ENCODE measurements at places on chromosomes 6 and 20.

DNA sequence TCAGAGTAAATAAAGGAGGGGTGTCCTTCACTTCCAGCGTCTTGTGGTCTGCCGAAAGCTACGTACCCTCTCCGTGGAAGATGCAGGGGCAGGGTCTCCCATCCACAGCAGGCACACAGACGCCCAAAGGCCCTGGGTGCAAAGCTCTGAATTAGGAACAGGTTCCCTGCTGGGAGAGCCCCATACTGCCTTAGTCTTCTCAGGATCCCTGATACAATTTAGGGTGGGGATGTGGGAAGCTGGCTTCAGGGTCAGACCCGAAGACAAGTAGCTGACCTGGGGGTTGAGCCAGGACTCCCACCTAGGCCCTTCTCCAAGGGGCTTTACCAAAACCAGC lies 74.1 kb downstream of the TTLL2 start:
- DNase-seq, result no peak

- DNase-seq, result no peak
Measured at GRCh38 chr6:148761527-148762011, 14.7 kb downstream of the UST start.

- DNase-seq, result peak; percentile 77
Measured at GRCh38 chr20:45300961-45301360, 5.7 kb upstream of the RBPJL start.

DNA sequence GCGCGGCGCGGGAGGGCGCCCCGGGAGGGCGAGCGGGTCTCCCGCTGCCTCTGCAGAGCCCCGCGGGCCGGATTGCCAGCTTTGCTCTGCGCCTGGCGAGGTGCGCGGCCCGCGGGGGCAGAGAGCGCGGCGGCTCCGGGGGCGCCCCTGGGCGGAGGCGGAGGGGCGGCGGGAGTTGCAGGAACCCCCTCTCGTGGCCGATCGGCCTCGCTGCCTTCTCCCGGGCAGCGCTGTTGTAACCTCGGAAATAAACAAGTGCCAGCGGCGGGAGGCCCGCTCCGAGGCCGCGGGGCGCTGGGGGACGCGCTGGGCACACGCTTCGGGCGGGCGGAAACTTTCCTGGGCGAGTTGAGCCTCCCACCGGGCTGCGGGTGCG lies 1.2 kb downstream of the CDH4 start:
- DNase-seq, result no peak

DNA sequence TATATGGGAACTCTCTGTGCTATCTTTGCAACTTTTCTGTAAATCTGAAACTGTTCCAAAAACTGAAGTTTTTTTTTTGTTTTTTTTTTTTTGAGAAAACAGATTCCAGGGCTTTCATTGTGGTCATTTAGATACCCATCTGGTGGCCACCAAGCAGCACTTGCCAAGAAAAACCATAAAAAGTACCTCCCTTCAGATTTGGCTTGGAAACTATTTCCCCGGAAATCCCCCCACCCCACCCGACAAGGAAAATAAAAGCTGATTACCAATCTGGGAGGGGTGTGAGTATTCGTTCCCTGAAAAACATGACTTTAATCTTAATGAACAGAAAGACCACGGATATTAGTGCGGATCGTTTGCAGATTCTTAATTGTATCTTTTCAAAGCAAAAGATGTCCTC lies 1.9 kb downstream of the NFATC2 start:
- DNase-seq, result peak; percentile 52

DNA sequence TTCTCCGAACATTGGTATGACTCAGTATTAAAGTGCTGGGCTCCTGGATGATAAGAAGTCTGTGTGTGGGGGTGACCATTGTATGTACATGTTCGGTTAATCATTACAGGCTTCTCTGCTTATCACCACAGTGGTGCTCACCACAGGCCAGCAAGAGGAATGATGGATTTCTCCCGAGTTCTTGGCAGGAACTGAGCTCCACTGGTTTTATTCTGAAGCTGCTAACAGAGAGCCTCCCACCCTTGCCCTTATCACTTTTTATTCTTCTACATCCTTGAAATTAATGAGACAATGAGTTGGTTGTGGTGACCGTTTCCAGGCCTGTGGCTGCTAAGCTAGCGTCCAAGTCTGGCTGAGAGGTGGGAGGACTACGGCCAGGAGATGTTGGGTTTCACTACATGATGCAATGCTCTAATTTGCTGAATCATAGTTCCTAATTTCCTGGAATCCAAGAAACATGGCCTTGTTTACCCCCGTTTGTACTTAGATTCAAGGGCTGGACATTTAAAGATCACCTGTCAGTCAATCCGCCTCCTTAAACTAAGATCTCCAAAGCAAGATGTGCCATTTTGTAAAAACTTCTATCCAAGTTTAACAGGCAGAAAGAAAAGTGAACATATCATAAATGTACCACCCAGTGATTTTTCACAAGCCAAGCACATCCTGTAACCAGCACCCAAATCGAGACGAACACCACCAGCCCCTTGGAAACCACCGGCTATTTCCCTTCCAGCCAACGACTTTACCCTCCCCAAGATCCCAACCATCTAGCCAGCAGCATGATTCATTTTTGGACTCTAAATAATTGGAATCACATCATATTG lies 172.5 kb downstream of the FOXA2 start:
- peak; percentile 65 for DNase-seq

DNA sequence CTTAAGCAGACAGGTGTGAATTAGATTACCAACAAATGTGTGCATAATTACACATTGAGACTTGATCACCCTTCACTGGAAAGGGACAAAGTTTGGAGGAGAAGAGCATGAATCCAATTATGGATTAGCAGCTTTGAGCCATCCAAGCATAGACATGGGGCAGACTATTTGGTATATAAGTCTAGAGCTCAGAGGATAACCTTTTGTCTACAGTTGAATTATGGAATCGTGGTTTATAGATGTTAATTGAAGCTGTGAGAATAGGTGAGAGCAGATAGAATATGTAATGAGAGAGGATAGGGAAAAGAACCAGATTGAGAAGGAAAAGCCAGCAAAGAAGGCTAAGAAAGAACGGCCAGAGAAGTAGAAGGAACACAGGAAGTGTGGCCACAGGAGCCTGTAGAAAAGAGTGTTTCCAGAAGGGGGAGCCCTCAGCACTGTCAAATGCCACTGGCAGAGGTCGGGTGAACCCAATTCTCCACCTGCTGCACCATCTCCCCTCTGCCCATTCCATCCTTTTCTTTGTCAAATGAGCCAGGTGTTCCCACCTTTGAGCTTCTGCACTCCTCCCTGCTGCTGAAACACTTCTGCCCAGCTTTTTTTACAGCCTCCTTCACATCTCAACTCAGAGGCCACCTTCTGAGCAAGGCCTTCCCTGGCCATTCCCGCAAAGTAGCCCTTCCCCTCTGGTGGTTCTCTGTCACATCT lies 7.3 kb downstream of the DNTTIP1 start:
- DNase-seq, result peak; percentile 79

- DNase-seq, result no peak
Measured at GRCh38 chr6:140956571-140957369, 1176.0 kb upstream of the GJE1 start.

DNA sequence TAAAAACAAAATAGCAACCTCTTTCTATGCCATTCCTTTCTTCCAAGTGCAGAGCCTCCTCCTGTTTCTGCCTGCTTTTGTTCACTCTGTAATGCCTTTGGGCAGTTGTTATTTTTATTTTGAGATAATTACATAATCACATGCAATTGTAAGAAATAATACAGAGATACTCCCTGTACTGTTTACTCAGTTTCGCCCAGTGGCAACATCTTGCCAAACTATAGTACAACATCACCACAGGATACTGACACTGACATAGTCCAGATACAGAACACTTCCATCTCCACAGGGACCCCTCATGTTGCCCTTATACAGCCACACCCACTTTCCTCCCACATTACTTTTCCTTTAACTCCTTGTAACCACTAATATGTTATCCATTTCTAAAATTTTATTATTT lies 59.7 kb downstream of the BANF2 start:
- DNase-seq, result no peak

DNA sequence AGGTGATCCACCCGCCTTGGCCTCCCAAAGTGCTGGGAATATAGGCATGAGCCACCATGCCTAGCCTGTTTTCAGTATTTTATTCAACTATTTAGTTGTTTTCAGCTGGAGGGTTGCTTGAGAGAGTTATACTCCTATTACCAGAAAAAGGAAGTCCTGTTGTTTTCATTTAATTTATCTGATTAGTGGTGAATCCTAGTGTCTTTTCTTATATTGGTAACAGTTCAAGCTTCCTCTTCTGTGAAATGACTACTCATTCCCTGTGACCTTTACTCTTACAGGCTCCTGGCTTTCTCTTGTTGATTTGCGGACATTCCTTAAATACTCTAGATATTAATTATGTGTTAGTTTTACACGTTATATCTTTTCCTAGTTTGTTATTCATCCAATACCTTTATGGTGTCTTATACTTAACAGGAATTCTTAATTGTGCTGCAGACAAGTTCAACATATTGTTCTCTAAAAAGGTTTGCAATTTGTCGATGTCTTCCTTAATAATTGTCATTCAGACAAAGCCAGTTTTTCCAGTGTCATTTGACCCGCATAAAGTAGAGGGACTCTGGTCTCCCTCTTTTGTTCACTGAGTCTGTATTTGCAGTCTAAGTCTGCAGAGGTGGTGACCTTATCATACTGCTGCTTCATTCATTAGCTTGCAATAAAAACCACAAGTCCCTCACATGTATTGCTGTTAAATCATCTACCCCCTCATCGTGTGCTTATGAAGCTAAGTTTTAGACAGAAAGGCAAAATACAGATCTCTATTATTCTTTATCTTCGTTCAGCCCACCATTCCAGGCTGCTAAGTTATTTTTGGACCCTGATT lies 51.4 kb downstream of the ZBTB9 start:
- peak; percentile 23 for DNase-seq

DNA sequence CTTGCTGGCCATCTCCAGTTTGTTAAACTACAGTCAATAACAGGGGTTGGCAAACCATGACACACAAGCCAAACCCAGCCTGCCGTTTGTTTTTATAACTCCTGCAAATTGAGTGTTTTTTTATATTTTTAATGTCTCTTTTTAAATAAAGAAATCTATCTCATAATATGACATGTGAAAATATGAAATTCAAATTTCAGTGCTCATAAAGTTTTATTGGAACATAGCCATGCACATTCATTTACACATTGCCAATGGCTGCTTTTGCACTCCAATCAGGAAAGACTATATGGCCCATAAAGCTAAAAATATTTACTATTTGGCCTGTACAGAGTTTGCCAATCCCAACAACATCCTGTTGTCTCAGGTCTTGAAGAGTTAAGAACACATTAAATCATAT lies 129.0 kb upstream of the SRSF6 start:
- no peak for DNase-seq

GRCh38 chr20:57977141-57977540 lies 251.3 kb downstream of the ANKRD60 start:
- no peak for DNase-seq

DNA sequence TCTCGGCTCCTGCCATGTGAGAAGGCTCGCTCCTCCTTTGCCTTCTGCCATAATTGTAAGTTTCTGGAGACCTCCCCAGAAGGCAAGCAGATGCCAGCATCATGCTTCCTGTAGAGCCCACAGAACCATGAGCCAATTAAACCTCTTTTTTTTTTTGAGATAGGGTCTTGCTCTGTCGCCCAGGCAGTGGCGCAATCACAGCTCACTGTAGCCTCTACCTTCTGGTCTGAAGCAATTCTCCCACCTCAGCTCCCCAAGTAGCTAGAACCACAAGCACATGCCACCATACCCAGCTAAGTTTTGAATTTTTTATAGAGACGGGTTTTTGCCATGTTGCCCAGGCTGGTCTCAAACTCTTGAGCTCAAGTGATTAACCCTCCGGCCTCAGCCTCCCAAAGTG lies 28.6 kb downstream of the RING1 start:
- DNase-seq, result no peak
